Activated CD4-positive, alpha-beta T cell treated with anti-CD3 and anti-CD28 coated beads, Interleukin-2, amount 50 U/mL, for 1 hour (primary cell): ENCODE measurements at places on chromosomes 5 and 9.

DNA sequence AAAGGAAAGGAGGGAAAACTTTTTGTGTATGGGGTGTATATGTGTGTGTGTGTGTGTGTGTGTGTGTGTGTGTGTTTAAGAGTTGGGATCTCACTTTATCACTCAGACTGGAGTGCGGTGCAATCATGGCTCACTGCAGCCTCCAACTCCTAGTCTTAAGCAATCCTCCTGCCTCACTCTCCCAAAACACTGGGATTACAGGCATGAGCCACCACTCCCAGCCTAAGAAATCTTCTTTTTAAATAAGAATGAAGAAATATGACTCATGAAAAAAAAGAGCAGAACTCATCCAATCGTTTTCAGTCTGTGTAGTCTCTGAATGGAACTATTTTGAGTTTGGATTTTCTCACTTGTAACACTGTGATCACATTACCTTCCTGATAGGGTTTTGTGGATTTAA is 601.5 kb downstream of the ACTL7B start:
- DNase-seq: no peak

DNA sequence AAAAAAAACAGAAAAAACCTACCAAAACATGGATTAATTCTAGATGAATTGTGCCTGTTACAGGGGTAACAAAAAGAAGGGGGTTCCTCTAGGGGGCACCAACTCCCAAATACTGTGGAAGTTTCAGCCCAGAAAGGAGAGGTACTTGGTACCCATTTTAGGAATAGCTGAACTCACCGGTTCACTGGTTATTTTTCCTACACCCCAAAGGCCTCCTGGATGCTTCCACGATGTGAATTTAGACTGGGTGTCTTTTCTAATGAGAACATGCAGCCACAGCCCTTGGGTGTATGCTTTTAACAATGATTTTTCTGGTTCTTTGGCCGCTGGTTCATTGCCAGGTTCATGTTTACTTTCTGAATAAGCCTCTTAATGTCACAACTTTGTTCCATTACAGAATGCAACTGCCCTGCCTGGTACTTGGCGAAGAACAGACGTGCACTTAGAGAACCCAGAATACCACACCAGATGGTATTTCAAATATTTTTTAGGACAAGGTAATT is 46.7 kb downstream of the GARNL3 start:
- DNase-seq: peak; percentile 18

- no peak for DNase-seq
Measured at GRCh38 chr9:136527721-136528710, 17.8 kb downstream of the NOTCH1 start.

GRCh38 chr9:95276395-95276954 is 41.0 kb downstream of the FANCC start:
- DNase-seq: no peak

DNA sequence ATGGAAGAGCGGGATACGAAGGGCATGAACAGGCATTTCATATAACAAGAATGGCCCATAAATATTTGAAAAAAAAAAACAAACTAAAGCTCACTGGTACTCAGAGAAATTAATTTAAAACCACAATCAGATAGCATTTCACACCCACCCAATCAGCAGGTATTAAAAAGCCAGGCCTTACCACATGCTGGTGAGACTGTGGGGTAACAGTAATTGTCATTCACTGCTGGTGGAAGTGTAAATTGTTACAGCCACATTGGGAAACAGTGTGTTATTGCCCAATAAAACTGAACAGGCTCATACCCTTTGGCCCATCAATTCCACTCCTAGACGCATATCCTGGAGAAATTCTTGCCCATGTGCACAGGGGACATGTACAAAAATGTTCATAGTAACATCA is 66.0 kb downstream of the PLAC8L1 start:
- DNase-seq: no peak
